ENCODE measurements at places on chromosomes 7 and 10. TPM values are rescaled to one million over a fixed set of nuclear protein-coding genes. Genes with fewer than 3 reads are reported as not detected.

ANK3 gene
- 23.5 TPM for polyA plus RNA-seq

FGFBP3 gene
- 0.82 TPM for polyA plus RNA-seq

FAM25A gene
- polyA plus RNA-seq, result not detected

DNA sequence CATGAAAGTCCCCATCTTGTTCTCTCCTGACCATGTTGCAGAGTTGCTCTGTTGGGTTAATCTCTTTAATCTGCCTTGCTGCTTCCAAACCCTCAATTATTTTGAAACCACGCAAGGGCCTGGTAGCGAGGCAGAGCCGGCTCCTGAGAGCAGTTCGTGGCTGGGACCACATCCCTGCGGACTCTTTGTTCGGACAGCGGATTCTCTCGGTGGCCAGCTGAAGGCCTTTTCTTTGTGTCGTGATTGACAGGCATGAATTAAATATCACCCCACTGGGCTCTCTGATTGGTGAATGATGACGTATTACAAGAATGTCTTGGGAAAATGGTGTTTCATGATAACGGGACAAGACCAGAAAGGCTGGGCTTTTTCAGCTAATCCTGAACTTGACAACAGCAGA, 66.9 kb upstream of the ARHGAP21 start:
- no peaks in the 10 kb centered on the region for H3K4me1 ChIP-seq
- no peak overlapping the region for H3K4me3 ChIP-seq
- H3K36me3 ChIP-seq, result no peaks in the 10 kb centered on the region
- no peak for DNase-seq

DNA sequence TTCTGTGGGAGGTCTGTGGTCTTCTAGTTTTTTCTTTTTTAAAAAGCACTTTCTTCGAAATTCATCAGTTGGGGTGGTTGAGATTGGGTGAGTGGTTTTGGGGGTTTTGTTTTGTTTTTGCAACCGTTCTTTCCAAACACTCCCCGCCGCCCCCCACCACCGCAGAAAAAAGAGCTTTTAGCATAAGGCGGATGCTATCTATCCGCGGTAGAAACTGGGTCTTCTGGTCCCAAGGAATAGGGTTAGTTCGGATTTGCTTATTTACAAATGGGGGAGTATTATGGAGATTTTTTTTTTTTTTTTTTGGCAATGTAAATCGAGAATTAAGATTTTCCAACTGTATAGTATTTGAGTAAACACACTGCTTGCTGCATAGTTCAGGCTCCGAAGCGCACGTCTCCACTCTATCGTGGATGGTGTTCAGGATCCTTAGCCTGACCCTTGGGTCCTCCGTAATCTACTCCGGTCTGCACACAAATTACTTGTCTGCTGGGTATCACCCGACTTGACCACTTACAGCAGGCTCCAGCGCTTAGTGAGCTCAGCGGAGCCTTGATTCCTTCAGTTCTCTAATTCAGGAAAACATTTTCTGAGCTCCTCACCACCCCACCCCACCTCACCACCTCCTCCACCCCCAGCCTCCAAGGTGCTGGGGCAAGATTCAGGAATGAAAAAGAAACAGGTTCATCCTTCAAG, 757 bp upstream of the NRCAM start:
- H3K4me1 ChIP-seq, result peaks cover 4% of the 10 kb centered on the region
- DNase-seq, result no peak
- peak overlapping the region; percentile 45 for H3K27ac ChIP-seq

- peak; percentile 84 for DNase-seq
- no peaks in the 10 kb centered on the region for H3K27me3 ChIP-seq
- H3K27ac ChIP-seq, result no peak overlapping the region
- H3K4me3 ChIP-seq, result no peak overlapping the region
Observed at GRCh38 chr7:144437370-144438191, 34.1 kb upstream of the NOBOX start.

- H3K36me3 ChIP-seq, result no peaks in the 10 kb centered on the region
- H3K27ac ChIP-seq, result no peak overlapping the region
- H3K27me3 ChIP-seq, result no peaks in the 10 kb centered on the region
- H3K4me1 ChIP-seq, result no peaks in the 10 kb centered on the region
- H3K4me3 ChIP-seq, result no peak overlapping the region
- DNase-seq, result no peak
Observed at GRCh38 chr7:15041226-15041625, 138.7 kb upstream of the DGKB start.

GRCh38 chr10:74123081-74123480, 27.5 kb downstream of the AP3M1 start:
- no peak overlapping the region for H3K4me3 ChIP-seq
- H3K27ac ChIP-seq, result no peak overlapping the region
- no peaks in the 10 kb centered on the region for H3K27me3 ChIP-seq
- no peaks in the 10 kb centered on the region for H3K4me1 ChIP-seq
- no peaks in the 10 kb centered on the region for H3K36me3 ChIP-seq

DNA sequence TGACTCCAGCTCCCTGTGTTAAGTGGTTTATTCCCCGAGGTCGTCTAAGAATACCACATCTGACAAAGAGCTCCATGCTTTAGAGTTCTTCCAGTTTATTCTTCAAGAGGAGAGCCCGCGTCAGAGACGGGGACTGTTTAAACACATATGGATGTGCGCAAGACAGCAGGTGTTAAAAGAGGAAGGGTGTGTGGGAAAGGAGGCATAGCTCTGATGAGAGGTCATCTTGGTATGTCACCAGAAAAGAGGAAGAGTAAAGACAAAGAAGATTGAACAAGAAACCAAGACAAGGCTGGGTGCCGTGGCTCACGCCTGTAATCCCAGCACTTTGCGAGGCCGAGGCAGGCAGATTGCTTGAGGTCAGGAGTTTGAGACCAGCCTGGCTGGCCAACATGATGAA, 258.7 kb downstream of the CCDC3 start:
- no peaks in the 10 kb centered on the region for H3K36me3 ChIP-seq
- no peak for DNase-seq
- no peak overlapping the region for H3K4me3 ChIP-seq
- H3K27me3 ChIP-seq, result no peaks in the 10 kb centered on the region

DNA sequence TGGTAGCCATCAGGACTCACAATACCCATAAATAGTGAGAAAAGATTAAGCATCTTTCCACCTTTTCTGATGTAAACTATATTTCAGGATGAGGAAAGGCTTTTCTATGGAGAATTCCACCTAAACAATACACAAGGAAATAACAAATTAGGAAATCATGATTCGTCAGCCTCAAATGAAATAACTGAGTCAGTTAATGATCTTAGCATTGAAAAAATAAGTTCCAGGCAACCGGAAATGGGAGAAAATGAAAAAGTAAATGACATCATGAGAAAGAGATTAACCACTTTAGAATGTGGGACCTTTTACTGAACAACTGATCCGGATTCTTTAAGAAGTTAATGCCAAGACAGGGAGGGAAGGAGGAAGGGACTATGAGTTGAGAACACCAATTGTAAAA, 742.3 kb downstream of the TNS3 start:
- H3K4me3 ChIP-seq, result no peak overlapping the region
- DNase-seq, result no peak
- no peak overlapping the region for H3K27ac ChIP-seq
- H3K27me3 ChIP-seq, result no peaks in the 10 kb centered on the region
- H3K4me1 ChIP-seq, result no peaks in the 10 kb centered on the region

DNA sequence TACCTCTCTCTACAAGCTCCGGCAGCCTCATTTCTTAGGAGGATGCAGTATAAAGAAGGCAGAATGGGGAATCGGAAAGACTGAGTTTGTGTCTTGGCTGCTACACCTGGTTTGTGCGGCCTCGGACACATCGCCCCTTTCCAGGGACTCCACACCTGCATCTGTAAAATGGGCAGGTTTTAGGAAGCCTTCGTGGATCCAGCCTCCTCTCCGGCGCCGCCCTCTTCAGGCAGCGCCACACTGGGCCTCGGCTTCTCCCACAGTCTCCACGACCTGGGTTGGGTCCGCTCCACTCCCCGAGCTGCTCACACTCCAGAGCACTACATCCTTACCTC, 341 bp downstream of the GOT1 start:
- H3K4me3 ChIP-seq, result peak overlapping the region; percentile 95
- H3K27ac ChIP-seq, result peak overlapping the region; percentile 46
- no peaks in the 10 kb centered on the region for H3K27me3 ChIP-seq
- H3K4me1 ChIP-seq, result peaks cover 10% of the 10 kb centered on the region
- DNase-seq, result no peak

DNA sequence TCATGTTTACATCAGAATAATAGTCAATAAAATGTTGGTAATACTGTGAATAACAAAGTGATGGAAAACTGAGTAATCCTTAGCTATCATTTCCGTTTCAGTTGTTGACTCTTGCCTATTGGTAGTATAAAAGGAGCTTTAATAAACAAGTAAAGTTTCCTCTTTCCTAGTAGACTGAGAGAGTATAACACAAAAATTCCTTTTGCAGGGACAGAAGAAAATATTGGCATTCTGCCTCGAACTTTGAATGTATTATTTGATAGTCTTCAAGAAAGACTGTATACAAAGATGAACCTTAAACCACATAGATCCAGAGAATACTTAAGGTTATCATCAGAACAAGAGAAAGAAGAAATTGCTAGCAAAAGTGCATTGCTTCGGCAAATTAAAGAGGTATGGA, 9.4 kb downstream of the KIF20B start:
- no peaks in the 10 kb centered on the region for H3K36me3 ChIP-seq
- no peak overlapping the region for H3K27ac ChIP-seq
- no peak for DNase-seq
- no peak overlapping the region for H3K4me3 ChIP-seq
- no peaks in the 10 kb centered on the region for H3K27me3 ChIP-seq
